ENCODE measurements at places on chromosomes 1 and 21.

DNA sequence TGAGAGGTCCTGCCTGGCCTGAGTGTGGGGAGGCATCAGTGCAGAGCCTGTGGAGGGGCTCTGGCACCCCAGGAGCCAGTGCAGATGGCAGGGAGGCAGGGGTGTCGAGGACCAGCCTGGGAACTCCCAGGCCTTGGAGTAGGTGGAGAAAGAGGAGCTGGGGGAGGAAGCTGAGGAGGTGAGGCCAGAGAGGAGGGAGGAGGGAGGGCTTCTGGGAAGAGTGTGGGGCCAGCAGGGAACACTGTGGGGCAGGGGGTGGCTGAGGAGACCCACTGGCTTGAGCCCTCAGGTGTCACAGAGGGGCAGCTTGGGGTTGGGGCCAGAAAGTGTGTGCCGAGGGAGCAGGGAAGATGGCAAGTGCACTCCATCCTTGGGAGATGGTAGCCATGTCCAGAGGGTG lies 3.8 kb downstream of the COQ8A start:
- no peak for DNase-seq

DNA sequence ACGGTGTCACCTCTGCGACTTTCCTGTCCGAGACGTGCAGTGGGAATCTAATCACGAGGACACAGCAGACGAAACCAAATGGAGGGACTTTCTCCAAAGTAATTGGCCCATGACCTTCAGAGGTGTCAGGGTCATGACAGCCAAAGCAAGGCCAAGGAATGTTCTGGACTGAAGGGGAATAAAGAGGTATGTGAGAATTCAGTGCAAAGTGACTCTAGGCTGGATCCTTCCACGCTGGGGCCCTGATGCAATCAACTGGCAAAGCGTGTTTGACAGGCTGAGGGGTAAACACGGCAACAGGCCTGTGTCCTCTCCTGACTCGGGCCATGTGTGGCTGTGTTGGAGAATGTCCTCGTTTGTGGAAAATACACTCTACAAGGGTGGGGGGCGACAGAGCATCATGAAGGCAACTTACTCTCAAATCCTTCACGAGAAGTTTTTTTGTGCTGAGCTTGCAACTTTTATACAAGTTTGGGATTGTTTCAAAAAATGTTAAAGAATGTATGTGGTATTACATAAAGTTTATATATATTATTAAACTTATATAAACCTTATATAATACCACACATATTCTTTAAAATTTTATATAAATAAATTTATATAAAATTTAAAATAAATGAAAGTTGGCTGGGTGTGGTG lies 1.7 kb downstream of the CFAP74 start:
- no peak for DNase-seq

- no peak for DNase-seq
Observed at GRCh38 chr1:183678819-183679218, 25.7 kb upstream of the APOBEC4 start.

GRCh38 chr1:54007613-54008012 lies 10.4 kb downstream of the LDLRAD1 start:
- DNase-seq: no peak

DNA sequence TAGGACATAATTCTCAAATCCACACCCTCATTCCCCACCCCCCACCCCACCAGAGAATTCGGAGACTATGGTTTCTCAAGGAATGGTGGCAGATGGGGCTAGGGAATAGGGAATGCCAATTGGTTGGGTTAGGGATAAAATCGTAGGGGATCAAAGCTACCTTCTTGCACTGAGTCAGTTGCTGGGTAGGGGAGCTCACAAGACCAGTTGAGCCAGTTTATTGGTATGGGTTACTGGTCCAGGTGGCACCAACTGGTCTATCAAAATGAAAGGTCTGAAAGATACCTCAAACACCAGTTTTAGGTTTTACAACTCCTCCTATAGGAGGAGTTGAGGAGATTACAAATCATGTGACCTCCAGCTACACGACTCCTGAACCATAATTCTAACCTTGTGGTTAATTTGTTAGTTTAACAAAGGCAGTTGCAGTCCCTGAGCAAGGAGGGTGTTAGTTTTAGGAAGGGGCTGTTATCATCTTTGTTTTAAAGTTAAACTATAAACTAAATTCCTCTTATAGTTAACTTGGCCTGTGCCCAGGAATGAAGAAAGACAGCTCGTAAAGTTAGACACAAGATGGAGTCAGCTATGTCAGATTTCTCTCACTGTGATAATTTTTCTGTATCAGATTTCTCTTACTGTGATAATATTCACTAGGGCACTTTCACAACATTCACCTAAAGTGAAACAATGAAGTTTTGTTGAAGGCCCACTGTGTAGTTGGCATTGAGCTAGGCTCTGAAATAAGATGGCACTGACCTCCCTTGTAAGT lies 2.5 kb downstream of the SHISAL2A start:
- DNase-seq: no peak

- DNase-seq: no peak
Observed at GRCh38 chr1:70358921-70359564, 4.5 kb upstream of the ANKRD13C start.

GRCh38 chr1:74464037-74464436 lies 48.4 kb downstream of the LRRC53 start:
- DNase-seq: no peak

Measured in head of caudate nucleus (tissue), 42 donors.